Renal pelvis (tissue), 12 donors: ENCODE measurements at places on chromosomes 12 and 14. TPM values are rescaled to one million over a fixed set of nuclear protein-coding genes. Genes with fewer than 3 reads are reported as not detected.
A peak's percentile ranks its signal among the peaks of the same experiment; 100 is the strongest.

- no peak for DNase-seq
Measured at GRCh38 chr12:104718304-104718929, 239.7 kb downstream of the SLC41A2 start.

DNA sequence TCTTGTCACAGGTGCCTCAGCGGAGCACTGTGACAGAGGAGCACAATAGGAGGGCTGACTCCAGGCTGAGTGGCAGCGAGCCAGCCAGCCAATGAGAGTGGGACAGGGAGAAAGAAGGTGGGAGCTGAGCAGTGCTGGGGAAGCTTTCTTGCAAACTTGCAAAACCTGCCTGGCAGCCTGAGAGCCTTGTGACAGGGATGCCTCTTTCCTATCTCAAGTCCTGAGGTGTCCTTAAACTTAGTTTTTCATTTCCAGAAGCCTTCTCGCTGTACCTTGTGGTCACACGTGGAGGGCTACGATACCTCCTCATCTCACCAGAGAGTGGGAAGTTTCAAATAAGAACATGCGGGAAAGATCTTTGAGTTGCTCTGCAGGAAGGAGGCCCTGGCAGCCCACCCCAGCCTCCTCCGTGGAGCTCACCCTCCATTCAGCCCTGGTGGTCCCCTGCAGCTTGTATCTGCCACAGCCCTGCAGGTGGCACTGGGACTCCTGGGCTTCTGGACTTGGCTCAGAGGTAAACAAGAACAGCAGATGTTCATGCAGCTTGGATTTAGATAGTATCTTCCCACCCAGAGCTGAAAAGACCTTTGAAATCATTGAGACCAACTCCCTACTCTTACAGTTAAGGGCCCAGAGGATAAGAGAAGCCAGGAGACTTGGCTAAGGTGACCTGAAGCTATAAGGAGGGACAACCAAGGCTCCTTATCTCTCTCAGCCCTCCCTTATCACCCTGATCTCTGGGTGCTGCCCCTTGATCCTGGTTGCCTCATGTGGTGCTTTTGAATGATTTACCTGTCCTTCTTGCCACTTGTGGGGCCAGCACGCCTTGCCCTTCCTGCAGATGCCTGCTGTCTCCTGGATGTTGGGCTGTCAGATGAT, 153.5 kb upstream of the MAX start:
- peak; percentile 42 for DNase-seq

DNA sequence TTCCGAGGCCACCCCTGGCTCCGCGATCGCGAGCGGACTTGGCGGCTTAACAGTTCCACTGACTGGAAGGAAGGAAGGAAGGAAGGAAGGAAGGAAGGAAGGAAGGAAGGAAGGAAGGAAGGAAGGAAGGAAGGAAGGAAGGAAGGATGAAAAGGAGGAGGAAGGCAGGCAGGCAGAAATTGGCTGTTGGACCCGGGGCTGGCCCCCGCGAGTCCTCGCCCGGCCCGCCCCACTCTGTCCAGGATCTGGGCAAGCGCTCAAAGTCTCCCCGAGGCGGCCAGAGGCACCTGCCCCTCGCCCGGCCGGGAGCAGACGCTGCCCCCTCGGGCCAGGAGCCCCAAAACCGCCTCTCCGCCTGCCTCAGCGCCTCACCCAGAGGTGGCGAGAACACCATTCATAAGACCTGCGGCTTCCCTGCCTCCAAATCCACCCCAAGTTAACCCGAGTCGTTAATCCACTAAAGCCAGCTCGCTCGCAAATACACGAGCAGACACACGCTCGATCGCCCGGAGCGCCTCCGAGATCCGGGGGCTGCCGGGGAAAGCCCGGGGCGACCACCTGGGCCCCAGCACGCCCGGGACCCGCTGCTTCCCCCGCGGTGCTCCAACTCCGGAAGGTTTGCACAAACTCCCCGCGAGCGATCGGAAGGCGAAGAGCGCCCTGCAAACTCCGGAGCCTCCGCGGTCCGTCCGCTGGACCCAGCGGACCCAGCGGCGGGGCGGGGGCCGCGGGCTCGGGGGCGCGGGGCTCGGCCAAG, 844 bp downstream of the DPF3 start:
- no peak for DNase-seq

DNA sequence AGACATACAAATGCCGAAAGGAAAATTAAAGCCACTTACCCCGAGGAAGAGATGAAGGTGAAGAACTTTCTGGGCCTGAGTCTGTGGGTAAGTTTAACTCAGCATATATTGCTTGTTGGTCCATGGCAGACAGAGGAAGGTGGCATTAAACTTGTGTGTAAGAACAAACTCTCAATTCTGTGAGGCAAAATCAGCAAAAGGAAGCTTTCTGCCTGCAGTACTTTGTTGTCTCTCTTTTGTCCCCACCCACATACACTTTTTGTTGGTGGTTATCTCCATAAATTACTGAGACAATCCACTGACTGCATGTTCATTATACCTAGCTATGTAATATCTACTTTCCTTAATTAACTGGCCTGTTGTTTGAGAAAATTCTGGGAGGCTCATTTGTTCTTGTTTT, at the start of gene KLRB1:
Gene KLRB1, minus strand, starts transcription at position 201 of the 400 bp plus-strand sequence. Its CDS starts 77 bp downstream, at position 124.
- DNase-seq = no peak

- no peak for DNase-seq
Measured at GRCh38 chr14:103488960-103489359, 33.7 kb downstream of the CKB start.

DNA sequence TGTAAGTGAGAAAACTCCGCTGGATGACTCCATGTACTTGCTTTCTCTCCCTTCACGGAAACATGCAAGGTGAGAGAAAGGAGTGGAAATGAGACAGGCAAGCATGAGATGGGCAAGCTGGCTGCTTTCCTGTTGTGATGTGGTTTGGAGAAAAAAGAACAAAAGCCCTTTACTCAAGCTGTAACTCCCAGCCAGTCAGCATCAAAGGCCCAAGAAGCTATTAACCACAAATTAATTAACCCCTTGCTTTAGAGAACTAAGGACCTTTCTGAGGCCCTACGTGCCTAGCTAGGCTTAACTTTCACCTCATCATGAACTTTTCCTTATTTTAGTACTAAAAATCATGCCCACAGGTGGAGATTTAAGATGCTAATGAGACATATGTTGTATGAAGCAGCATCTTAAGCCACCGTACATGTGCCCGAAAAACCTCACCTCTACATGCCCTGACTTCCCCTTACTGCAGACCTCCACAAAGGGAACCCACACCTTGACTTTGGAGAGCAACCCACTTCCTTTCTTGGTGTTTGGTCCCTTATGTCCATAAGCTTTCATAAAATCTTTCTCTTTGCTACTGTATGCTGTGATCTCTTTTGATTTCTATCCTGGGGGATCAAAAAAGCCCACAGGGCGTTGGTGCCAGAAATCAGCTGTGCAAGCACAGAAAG, 87.0 kb downstream of the GALNT8 start:
- DNase-seq = no peak

GRCh38 chr12:85626001-85626783, 210.0 kb downstream of the RASSF9 start:
- no peak for DNase-seq

GRCh38 chr12:96752211-96752610, 154.8 kb upstream of the NEDD1 start:
- DNase-seq = no peak

DNA sequence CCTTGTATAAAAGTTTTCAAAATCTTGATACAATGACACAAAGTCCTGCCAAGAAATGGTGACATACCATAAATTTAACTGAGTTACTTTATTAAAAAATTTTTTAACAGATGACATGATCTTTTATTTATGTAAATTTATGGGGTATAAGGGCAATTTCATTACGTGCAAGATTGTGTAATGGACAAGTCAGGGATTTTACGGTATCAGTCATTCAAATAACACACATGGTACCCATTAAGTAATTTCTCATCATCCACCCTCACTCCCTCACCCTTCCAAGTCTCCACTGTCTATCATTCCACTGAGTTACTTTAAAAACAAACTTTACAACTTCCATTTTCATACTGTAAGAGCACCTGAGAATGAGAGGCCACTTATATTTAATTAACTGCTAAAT, 37.4 kb downstream of the SPTLC2 start:
- no peak for DNase-seq

DNA sequence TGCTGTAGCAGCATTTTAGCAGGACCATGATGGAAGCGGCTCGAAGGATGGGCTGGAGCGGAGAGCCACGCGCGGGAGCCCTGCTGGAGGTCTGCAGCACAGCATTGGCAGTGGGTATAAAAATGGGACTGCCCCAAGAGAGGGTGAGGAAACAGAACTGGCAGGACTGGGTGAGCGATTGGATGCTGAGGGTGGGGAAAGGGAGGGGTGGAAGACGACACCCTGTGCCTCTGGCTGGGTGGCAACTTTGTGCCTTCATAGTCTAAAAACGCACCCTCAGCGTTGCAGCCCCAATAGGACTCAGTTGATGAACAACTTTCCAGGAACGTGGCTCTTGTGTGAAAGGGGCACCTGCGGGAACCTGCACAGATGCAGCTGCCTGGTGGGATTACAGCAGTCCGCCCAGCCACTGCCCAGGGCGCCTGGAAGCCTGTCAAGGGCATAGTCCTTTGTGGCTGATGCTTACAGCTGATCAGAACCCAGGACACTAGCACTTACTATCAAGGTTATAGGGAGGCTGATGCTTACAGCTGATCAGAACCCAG, 73.0 kb downstream of the NINJ2 start:
- no peak for DNase-seq

Gene GZMB
- polyA plus RNA-seq = 0.30 TPM

Gene CLEC1B
- polyA plus RNA-seq = 1.2 TPM

Gene DNAH10
- 7.6 TPM for polyA plus RNA-seq

Gene IL26
- polyA plus RNA-seq = not detected

Gene PRPH
- 0.30 TPM for polyA plus RNA-seq

Gene AKAP5
- polyA plus RNA-seq = 7.0 TPM

Gene PLXNC1
- 7.1 TPM for polyA plus RNA-seq
